ENCODE measurements at places on chromosomes 5 and 9. TPM values are rescaled to one million over a fixed set of nuclear protein-coding genes. Genes with fewer than 3 reads are reported as not detected.

GRCh38 chr9:71363286-71363961 lies 242.0 kb upstream of the TRPM3 start:
- DNase-seq = no peak

The ITGA2 gene
- 5.0 TPM for total RNA-seq

The SGCD gene
- 9.6 TPM for total RNA-seq

DNA sequence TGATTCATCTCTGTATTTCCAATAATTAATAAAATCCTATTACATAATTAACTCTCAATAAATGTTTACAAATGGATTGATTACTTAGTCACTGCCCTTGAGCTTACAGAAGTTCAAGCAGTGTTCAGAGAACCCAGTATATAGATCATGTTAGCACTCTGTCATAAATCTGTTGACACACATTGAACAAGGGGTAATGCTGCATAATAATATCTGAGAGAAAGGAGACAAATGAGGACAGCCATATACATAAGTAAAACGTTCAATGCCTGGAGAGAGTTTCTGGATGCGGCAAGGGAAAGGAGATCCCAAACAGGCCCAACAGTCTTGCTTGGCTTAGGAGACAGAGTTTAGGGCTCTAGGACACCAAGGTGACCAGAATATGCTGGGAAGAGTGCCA lies 270.2 kb downstream of the FBXL17 start:
- DNase-seq = no peak

Measured in Peyer's patch (tissue), 4 donors.